Activated CD4-positive, alpha-beta T cell treated with anti-CD3 and anti-CD28 coated beads, Interleukin-2, amount 50 U/mL, for 48 hours (primary cell): ENCODE measurements at places on chromosomes 6 and 20.

- no peak for DNase-seq
Observed at GRCh38 chr20:47392015-47392720, 35.7 kb upstream of the ZMYND8 start.

- no peak for DNase-seq
Observed at GRCh38 chr20:62162765-62163484, 19.4 kb downstream of the SS18L1 start.

- DNase-seq, result no peak
Observed at GRCh38 chr6:34806738-34807453, 15.0 kb downstream of the BLTP3A start.

- DNase-seq, result no peak
Observed at GRCh38 chr20:17320456-17320855, 93.6 kb downstream of the PCSK2 start.

- no peak for DNase-seq
Observed at GRCh38 chr20:20802328-20802727, 89.9 kb upstream of the RALGAPA2 start.

DNA sequence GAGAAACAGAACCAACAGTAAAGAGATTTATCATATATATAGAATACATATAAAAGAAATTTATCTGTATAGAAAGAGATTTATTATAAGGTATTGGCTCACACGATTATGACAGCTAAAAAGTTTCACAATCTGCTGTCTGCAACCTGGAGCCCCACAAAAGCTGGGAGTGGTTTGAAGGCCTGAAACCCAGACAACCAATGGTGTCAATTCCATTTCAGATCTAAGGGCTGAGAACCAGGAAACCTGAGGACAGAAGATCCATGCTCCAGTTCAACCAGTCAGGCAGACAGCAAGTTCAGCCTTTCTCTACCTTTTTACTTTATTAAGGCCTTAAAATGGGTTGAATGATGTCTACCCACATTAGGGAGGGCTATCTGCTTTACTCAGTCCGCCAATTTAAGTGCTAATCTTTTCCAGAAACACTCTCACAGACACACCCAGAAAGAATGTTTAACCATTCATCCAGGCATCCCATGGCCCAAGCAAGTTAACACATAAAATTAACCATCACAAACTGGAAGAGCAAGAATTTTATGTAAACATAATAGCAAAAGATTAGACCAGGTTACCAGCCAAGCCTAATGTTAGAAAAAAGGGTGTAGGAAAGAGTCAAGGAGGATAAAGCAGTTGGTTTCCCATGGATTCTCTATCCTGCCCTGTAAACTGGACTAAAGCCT, 170.9 kb downstream of the FUT9 start:
- DNase-seq, result no peak

DNA sequence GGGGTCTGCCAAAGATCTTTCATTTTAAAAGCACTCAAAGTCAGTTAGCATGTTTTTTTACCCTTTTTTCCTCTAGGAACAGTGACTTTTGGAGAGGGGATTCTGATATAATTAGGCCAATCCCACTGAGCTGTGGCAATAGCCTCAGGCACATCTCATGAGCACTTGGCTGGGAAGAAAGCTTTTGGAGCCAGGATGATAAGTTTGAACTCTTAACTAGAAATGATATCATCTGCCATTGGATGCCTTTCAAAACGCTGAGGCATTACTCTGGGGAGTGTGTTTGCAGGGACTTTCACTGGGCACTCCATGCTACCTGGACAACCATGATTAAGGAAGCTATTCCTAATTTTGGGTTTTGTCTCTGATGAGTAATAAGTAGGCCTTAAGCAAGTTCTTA, 3.7 kb downstream of the SCGN start:
- no peak for DNase-seq

DNA sequence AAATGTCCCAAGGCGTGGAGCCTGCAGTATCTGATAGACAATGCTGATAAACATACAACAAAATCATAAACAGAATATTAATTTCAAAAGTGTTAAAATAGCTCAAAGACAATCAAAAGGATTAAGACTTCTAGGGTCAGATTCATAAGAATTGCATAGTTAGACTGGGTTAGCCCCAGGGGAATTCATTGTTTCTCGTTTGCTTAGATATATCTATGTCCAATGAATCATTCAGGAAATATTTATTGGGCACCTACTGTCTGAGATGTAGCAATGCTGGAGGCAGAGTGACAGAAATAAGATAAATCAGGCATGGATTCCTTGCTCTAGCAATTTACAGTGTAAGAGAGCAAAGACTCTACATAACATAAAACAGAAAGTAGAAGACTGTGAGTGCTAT, 124.4 kb upstream of the PRL start:
- no peak for DNase-seq

- no peak for DNase-seq
Observed at GRCh38 chr6:118748311-118749062, 97.1 kb upstream of the CEP85L start.

DNA sequence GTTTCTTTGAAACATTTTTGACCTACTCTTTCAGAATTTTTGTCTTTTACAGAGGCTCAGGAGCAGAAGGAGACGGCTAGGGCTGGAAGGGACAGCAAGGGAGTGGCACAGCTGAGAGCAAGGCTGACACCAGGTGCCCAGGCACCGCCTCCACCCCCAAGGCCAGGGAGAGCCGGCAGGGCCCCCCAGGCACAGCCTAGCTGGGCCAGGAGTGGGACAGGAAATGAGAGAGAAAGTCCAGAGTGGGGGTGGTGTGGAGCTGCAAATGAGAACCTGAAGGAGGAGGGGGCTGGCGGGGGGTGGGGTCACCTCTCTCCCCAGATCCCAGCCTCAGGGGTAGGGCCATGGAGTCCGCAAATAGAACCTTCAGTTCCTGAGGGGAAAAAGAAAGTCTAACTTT, 236.7 kb downstream of the CDC5L start:
- DNase-seq, result no peak

GRCh38 chr20:38104285-38104684, 60.8 kb downstream of the TGM2 start:
- DNase-seq, result no peak

DNA sequence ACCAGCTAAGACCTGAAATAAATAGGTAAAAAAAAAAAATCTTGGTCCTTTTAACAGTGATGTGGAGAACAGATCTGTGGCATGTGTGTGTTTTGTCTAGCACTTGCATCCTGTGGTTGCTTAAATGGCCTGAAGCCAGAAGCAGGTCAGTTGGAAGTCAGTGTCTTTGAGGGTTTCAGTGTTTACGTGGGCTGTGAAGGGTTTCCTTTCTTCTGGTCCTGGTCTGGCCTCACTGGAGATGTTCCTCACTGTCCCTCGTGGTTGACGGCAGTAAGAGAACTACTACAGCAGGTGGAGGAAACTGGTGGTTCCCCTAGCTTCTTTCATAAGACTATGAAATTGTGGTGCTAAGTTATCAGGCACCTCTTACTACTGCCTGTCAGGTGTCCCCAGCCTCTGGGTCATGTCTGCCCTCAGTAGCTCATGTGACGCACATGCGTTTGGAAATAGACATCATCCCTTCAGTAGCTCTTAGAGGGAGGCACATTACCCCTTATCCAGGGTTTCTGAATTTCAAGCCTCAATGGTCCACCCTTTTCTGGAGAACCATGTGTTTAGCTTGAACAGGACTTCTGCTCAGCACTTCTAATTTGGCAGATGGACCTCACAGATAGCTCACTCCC, 59.4 kb upstream of the SCP2D1 start:
- no peak for DNase-seq

GRCh38 chr6:13368079-13368730, 39.9 kb upstream of the TBC1D7 start:
- no peak for DNase-seq
